Esophagus muscularis mucosa (tissue), 4 donors: ENCODE measurements at places on chromosomes 5 and 9. TPM values are rescaled to one million over a fixed set of nuclear protein-coding genes. Genes with fewer than 3 reads are reported as not detected.

DNA sequence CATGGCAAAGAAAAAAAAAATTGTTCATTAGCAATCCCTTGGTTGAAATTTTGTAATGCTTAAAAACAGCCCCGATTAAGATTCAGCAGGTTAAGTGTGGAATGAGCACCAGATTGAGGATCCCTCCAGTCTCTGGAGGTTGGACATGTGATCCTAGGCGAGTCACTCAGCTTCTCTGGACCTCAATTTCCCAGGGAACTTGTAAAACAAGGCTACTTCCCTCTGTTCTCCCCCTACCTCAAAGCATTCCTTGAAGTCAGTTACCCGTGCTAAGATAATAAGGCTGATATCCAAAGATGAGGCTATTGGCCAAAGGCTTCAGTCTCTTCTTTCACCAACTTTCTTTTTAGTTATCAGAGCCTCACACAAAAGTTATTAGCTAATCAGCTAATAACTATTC is 2.9 kb downstream of the KLHL3 start:
- peaks cover 28% of the 10 kb centered on the region for H3K4me1 ChIP-seq
- DNase-seq, result no peak
- no peak overlapping the region for H3K27ac ChIP-seq
- H3K27me3 ChIP-seq, result no peaks in the 10 kb centered on the region
- H3K4me3 ChIP-seq, result no peak overlapping the region

GRCh38 chr9:81560851-81561732 is 128.3 kb downstream of the TLE1 start:
- H3K27me3 ChIP-seq, result no peaks in the 10 kb centered on the region
- H3K4me1 ChIP-seq, result peaks cover 18% of the 10 kb centered on the region

GRCh38 chr9:112711050-112711689 is 6.7 kb downstream of the INIP start:
- peaks cover under 1% of the 10 kb centered on the region for H3K4me1 ChIP-seq
- H3K4me3 ChIP-seq, result no peak overlapping the region
- no peak for DNase-seq
- H3K27me3 ChIP-seq, result no peaks in the 10 kb centered on the region
- peaks cover 4% of the 10 kb centered on the region for H3K36me3 ChIP-seq
- H3K27ac ChIP-seq, result no peak overlapping the region

DNA sequence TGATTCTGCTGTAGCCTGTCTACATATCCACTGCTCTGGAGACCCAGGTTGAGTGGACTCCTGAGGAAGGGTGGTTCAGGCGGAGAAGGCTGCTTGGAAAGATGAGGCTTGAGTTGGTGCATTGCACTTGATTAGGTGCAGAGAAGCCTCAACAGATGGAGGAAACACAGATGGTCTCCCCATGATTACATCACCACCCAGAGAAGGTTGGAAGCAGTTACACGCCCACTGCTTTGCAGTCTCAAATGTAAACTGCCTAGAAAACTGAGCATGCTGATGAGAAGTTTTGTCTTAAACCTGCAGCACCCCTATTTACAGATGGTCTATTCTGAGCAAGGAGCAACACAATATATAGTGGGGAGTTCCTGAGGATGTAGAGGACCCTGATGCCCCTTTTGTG is 266.6 kb downstream of the PIK3R1 start:
- no peak for DNase-seq
- H3K4me3 ChIP-seq, result no peak overlapping the region
- H3K4me1 ChIP-seq, result peaks cover 13% of the 10 kb centered on the region
- H3K27me3 ChIP-seq, result no peaks in the 10 kb centered on the region
- H3K27ac ChIP-seq, result no peak overlapping the region

DNA sequence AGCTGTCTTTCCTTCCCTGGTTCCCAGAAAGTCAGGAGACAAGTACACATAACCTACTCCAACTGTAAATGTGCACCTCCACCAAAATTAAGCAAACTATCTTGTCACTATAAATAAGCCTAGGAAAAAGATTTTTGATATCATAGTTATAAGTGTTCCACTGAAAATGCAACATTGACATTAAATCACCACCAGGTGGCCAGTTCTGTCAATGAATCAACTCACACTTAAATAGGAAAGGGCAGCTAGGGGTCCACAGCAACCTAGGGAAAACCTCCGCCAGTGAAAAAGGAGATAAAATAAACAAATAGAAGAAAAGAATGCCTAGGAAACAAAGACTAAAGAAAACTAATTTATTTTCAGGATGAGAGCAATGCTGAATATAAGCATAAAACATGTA is 243.0 kb upstream of the PTPRD start:
- no peaks in the 10 kb centered on the region for H3K36me3 ChIP-seq
- H3K4me3 ChIP-seq, result no peak overlapping the region
- DNase-seq, result no peak
- H3K4me1 ChIP-seq, result no peaks in the 10 kb centered on the region
- no peak overlapping the region for H3K27ac ChIP-seq

DNA sequence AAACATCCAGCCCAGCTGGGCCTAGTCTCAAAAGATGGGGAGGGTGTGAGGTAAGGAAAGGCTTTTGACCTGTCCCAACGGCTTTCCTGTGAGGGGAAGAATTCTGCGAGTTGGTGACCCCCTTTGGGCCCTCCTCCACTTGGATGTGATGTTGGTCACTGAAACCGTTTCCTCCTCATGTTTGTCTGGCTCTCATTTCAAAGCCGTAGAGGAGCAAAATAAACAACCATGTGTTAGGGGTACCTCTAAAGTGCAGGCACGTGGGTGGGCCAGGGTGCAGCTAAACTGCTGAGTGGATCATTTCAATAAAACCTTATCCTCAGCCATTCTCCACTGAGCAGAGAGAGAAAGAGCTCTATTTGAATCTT is 84.3 kb upstream of the MELK start:
- H3K27me3 ChIP-seq, result no peaks in the 10 kb centered on the region
- peaks cover 42% of the 10 kb centered on the region for H3K4me1 ChIP-seq
- peak overlapping the region; percentile 94 for H3K27ac ChIP-seq
- H3K4me3 ChIP-seq, result peak overlapping the region; percentile 90
- H3K36me3 ChIP-seq, result no peaks in the 10 kb centered on the region
- DNase-seq, result no peak

- no peaks in the 10 kb centered on the region for H3K36me3 ChIP-seq
- no peak overlapping the region for H3K27ac ChIP-seq
- DNase-seq, result no peak
- no peak overlapping the region for H3K4me3 ChIP-seq
- no peaks in the 10 kb centered on the region for H3K4me1 ChIP-seq
Measured at GRCh38 chr5:176671399-176671798, 24.1 kb downstream of the TSPAN17 start.

DNA sequence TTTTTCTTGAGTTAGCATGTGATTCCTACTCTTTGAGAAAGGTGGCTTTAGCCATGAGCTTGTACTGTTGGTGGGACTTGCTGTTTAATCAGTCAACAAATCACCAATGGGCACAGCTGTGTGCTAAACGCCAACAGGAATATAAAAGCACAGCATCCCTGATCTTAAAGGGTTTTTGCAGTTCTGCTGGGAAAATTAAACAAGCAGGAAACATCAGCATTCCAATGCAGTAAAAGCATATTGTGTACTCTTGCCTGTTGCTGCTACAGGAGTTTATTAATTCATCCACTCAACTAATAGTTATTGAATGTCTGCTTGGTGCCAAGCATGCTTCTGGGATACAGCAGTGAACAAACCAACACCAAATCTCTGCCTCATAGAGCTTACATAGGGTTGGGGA is 27.4 kb upstream of the F2RL1 start:
- no peak overlapping the region for H3K4me3 ChIP-seq
- no peaks in the 10 kb centered on the region for H3K36me3 ChIP-seq
- H3K27ac ChIP-seq, result peak overlapping the region; percentile 58
- no peaks in the 10 kb centered on the region for H3K27me3 ChIP-seq
- no peak for DNase-seq

DNA sequence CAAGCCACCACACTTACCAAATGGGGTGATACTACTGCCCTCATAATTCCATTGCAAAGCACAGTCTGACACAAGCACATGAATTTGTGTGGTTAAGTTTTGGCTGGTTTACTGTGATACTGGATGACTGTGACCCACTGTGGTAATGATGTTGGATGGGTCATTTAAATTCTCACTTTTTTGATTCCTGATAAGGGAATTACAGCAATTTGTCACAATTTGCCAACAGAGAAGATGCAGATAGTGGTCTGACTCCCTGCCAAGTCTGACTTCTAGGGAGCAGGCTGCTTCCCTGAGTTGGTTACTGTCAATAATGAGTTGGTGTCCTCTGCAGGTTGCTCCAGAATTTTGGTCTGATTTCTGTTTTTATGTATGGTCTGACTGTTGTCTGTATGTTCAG is 731.9 kb downstream of the MTRR start:
- no peaks in the 10 kb centered on the region for H3K36me3 ChIP-seq
- no peaks in the 10 kb centered on the region for H3K27me3 ChIP-seq
- no peak overlapping the region for H3K4me3 ChIP-seq
- no peak for DNase-seq
- H3K27ac ChIP-seq, result no peak overlapping the region
- no peaks in the 10 kb centered on the region for H3K4me1 ChIP-seq

DNA sequence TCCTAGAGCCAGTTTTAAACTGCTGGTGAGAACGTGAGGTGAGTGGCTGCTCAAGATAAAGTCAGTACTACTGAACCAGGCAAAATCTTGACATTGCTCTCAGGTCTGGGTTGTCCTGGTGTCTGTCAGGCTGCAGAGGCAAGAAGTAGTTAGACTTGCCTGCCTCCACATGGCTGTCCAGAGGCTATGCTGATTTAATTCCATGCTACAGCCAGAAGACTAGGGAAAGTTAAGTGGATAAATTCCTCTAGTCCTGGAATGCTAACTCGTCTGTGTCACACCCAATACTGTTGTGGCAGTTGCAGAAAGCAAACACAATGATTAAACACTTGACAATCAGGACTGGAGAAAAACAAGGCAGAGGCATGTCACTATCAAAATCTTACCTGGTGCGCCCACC is 118.9 kb downstream of the ACER2 start:
- no peak overlapping the region for H3K4me3 ChIP-seq
- no peaks in the 10 kb centered on the region for H3K4me1 ChIP-seq
- no peaks in the 10 kb centered on the region for H3K27me3 ChIP-seq
- no peaks in the 10 kb centered on the region for H3K36me3 ChIP-seq

DNA sequence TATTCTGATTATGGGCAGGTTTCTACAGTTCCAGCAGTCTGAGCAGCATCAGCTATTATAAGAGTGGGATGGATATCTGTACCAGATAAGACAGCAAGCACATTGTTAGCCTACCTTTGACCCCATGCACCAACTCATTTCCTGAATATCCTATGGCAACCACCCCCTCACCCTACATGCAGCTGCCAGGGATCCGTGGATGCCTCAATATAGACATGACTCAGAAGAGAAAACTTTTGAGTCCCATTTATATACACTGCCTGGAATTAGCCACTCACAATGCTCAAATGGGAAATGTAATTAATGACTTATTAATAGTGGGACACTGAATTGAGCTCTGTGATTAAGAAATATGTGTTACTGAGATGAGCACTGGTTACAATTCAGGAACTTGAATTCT is 124.4 kb downstream of the SSBP2 start:
- no peaks in the 10 kb centered on the region for H3K36me3 ChIP-seq
- DNase-seq, result no peak
- peaks cover 15% of the 10 kb centered on the region for H3K4me1 ChIP-seq
- H3K4me3 ChIP-seq, result no peak overlapping the region
- H3K27ac ChIP-seq, result peak overlapping the region; percentile 70

DNA sequence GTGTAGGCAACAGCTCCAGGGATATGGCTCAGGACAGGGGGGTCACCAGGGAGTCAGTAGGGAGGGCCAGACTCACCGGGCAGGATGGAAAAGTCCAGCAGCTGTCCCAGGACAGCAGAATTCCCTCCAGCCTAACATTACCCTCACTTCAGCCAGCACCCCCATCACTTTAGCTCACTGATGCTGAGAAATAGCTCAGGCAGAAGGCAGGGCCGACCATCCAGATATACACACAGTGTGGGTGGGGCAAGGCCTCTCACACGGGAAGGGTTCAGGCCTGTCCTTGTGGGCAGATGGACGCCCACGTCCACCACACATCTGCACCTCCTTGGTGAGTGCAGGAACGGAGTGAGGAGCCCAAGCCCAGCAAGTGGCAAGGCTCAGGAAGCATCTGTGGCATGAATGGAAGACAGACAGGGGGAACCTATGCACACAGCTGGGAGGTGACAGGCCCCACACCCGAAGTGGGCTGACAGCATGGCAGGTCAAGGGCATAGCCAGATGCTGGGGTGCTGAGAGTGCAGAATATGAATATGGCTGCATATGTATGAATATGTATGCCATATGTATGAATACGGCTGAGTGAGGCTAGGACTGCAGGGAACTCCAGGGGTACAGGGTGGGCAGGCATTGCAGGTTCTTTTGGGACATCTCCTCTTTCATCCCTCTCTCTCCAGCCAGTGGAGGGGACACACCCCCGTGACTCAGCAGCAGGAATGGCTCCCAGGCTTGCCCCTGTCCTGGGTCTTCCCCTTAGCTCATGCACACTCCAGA is 17.0 kb downstream of the BICD2 start:
- H3K27me3 ChIP-seq, result no peaks in the 10 kb centered on the region
- H3K36me3 ChIP-seq, result no peaks in the 10 kb centered on the region
- H3K27ac ChIP-seq, result peak overlapping the region; percentile 34
- H3K4me1 ChIP-seq, result peaks cover 76% of the 10 kb centered on the region
- no peak for DNase-seq

DNA sequence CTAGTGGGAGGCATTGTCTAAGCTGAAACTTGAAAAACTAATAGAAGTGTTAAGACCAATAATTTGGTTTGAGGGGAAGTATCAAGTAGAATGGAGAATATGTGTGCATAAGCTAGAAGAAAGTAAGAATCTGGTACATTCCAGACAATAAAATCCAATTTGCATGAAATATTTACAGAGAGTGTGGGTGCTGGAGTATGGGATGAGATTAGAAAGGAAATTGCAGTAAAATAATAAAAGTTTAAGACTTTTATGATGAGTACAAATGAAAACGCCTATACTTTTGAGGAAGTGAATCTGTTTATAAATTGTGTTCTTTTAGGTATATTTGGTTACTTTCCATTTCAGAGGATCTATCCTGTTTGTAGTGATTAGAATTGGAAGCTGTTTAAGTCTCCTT is 165.4 kb upstream of the TNC start:
- no peak overlapping the region for H3K27ac ChIP-seq
- H3K4me1 ChIP-seq, result no peaks in the 10 kb centered on the region
- no peak overlapping the region for H3K4me3 ChIP-seq
- H3K36me3 ChIP-seq, result no peaks in the 10 kb centered on the region
- H3K27me3 ChIP-seq, result no peaks in the 10 kb centered on the region

DNA sequence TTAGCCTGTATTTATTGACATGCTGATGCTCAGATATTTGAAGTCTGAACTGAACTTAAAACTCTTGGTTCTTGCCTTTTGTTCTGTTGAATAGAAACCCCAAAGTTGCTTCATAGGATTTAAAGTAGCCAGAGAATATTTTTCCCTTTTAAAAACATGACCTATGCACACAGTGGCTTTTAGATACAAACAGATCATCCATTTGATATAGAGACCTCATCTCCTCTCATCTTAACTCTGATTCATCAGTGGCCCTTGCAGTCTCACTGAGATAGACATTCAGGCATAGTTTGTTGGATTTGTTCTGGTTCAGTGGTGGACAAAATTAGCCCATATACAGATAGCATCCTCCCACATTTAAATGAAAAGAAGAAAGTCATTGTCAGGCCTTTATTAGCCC is 43.5 kb upstream of the PJA2 start:
- no peaks in the 10 kb centered on the region for H3K27me3 ChIP-seq
- H3K4me1 ChIP-seq, result peaks cover 48% of the 10 kb centered on the region
- no peak overlapping the region for H3K4me3 ChIP-seq
- no peak overlapping the region for H3K27ac ChIP-seq

STKLD1 gene
- total RNA-seq, result 0.26 TPM

GPR150 gene
- 0.42 TPM for total RNA-seq

FBXO4 gene
- 7.6 TPM for total RNA-seq

FSTL4 gene
- not detected for total RNA-seq

WNT8A gene
- total RNA-seq, result not detected
